ENCODE measurements at places on chromosomes 13 and 19.

DNA sequence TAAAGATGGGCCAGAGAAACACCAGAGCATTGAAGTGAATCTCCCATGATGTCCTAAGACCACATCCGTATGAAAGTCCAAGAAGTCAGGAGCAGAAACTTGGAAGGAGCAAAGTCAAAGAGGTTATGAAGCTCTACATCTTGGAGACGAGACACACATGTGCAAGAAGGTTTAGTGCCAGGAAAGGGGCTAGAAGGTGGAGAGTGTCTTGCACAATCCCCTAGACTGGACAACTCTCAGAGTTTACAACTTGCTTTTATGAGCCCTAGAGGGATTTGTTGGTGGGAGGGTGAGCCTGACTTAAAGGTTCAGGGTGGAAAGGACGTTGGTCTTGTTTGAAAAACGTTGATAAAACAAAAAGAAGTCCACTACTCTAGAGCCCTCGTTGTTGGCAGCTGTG lies 150.6 kb downstream of the GPC6 start:
- DNase-seq: no peak

GRCh38 chr13:74027161-74027779 lies 106.9 kb downstream of the KLF12 start:
- DNase-seq: no peak

GRCh38 chr19:39542206-39542605 lies 2.2 kb upstream of the EID2 start:
- peak; percentile 0 for DNase-seq

GRCh38 chr19:38035515-38036495 lies 128.8 kb downstream of the SIPA1L3 start:
- DNase-seq: no peak

GRCh38 chr13:64073203-64073602 lies 2657.6 kb upstream of the PCDH20 start:
- no peak for DNase-seq

DNA sequence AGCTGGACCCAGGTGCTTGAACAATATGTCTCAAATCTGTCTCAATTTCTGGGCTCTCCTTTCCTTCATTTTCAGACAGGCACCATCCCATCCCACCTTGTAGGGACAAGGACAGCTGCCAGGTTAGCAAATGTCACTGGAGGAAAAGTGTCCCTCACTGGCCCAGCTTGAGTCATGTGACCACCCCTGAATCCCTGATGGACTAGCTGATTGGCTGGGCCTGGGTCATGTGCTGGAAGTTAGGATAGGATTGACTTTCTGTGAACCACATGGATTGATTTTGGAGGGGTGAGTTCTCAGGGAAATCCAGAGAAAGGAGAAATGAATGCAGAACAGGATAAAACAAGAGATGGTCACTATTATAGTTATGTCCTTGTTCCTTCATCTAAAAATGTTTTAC lies 28.2 kb upstream of the FXYD3 start:
- no peak for DNase-seq

- no peak for DNase-seq
These were observed at the start of gene ACP7 for GRCh38 chr19:39083983-39084731. Gene ACP7, plus strand, starts transcription at chr19:39084368. Its CDS starts 902 bp downstream, at chr19:39085270.

- DNase-seq: no peak
These were observed 41.9 kb downstream of the EPSTI1 start for GRCh38 chr13:42950181-42950580.

Data from mesothelial cell of epicardium (in vitro differentiated cells).